ENCODE measurements at places on chromosomes 7 and 10.

GRCh38 chr10:75400771-75401568 is 594 bp downstream of the ZNF503 start:
- no peak for DNase-seq

DNA sequence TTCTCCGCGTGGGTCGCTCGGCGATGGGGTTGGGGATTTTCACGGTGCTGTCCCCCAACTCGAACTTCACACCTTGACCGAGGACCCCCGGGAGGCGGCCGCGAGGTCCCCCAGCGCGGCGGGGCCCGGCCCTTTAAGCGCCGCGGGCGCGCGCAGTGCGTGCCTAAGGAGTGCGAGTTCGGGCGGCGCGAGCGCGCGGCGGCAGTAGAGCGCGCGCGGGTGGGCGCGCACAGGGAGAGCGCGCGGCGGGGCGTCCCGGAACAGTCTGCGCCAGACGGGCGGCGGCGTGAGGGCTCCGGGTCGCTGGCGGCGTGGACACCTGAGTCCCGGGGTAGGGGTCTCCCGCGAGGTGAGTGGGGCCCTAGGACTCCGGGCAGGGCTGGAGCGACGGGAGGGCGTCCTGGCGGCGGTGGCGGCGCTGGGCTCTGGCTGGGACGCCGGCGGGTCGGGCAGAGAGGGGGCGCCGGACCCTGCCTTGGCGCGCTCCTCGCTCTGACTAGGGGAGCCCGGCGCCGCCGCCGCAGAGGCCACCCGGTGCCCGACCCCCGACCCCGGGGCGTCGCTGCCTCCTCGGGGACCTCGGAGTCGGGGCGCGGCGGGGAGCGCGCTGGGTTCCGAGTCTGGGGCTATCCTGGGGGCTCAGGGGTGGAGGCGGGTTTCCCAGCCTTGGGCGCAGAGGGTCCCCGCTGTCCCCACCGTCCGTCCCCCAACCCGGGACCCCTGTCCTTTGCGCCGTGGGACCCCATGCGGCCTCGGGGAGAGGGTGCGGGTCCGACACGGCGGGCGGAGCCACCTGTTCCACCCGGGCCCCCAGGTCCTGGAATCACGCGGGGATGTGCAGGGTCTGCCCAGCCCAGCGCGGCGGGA is at the start of gene PROSER2:
Gene PROSER2, plus strand, starts transcription at position 235 of the 867 bp plus-strand sequence. CDS start 28,722 bp downstream, outside the sequence.
- peak; percentile 68 for DNase-seq

- no peak for DNase-seq
Observed at GRCh38 chr10:29055101-29055500, 233.8 kb upstream of the LYZL1 start.

DNA sequence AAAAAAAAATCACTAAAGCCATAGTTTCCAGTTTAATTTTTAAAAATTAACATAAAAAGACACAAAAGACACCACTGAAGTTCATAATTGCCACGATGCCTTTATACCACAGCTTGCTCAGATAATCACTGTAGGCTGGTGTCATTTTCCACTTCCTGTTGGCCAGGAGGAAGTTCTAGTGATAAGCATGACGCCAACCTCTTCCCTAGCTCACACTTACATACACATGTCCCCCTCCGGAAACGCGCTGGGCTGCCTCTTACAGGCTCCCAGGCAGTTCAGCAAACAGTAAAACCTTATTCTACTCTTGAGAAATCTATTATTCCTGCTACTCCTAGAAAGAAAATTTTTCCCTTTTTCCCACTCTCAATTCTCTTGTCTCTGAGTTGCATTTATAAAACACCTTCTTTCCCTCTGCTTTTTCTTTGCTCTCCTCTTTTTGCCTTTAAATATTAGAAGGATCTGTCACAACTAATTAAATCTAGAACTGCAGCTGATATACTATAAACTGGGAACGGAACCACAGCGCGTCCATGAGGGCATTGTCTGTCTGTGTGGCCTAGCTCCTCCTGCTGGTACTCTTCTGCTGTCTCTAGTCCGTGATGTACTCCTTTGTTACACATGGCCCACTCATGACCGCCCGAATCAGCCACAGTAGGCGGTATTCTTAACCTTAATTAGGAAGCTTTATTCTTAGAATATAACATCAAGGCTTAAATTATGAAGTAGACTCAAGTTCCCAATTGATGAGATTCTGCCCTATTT is 664.9 kb downstream of the CNTNAP2 start:
- DNase-seq, result no peak

DNA sequence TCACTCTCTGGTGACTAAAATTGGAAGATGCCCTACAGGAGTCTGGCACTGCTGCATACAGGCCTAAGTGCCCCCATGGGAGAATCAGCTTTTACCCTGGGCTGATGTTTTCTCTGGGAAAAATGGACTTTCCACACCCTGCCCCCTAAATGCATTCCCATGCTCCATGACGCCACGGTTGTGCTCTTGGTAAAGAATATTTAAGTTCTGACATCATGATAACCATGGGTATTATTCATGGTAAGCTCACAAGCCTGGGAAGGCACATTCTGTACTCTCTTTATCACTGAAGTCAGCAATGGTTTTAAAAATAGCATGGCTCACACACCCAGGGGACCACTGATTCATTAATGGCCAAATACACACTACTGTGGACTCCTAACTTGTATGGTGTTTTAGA is 43.4 kb downstream of the HIPK2 start:
- peak; percentile 20 for DNase-seq

GRCh38 chr10:29099001-29099400 is 189.9 kb upstream of the LYZL1 start:
- DNase-seq, result peak; percentile 54

DNA sequence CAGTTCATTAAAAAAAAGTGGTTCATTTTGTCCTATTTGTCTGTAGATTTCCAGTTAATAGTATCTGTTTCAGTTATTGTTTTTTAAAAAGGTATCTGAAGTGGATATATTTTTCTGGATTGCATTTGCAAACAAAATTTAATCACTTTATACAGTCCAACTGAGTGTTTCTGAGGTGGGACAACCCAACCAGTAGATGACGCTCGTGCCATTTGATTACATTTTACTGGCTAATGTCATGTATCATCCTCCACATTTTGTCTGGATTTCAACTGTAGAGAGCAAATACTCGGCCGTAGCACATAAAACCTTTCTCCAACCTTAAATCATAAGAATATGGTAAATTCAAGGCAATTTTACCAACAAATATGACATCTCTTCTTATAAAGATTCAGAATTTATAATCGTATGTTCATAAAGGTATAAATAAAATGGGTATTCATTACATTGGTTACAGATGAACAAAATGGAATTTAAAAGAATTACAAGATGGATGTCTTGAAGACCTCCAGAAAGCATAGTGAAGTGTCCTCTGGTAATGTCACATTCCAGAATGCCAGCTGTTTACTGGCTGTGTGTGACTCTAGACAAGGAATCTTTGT is 789.0 kb downstream of the PHTF2 start:
- peak; percentile 20 for DNase-seq

- peak; percentile 21 for DNase-seq
Observed at GRCh38 chr10:128568990-128569945, 443.0 kb upstream of the MKI67 start.

DNA sequence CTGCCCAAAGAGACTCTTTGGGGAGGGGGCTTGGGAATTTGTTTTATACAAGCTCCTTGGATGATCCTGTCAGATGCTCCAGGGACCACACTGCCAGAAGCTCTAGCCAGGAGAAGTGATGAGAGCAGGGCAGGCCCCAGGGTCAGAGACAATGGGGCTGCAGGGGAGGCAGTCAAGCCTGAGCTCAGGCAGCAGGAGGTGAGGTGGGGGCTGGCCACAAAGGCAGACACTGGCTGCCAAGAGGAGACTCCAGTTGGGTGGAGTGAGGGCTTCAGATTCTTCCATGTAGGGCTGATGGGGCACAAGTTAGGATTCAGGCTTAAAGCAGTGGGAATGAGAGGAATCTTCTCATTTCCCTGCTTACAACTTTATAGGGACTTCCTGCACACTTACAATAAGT is 35.6 kb upstream of the LOXL4 start:
- no peak for DNase-seq

DNA sequence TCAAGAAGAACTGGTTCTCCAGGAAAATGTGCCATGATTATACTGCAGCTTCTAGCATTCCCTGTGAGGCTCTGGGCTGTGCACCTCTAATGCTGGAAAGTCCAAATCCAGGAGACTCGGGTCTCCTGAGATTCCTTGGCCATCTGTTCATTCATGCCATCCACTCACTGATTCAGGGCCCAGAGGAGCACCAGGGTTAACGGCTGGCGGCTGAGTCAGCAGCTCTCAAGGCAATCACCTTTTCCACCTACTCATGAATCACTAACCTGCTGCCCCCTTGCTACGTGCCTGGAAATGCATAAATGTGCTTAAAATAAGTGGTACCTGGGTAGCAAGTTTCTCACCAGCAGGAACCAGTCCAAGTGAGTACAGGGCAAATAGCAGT is 132.7 kb downstream of the KCNMA1 start:
- peak; percentile 92 for DNase-seq

GRCh38 chr10:91140995-91141549 is 79.4 kb upstream of the PCGF5 start:
- no peak for DNase-seq

GRCh38 chr10:86685893-86686632 is 17.8 kb downstream of the LDB3 start:
- no peak for DNase-seq
